Astrocyte (in vitro differentiated cells and primary cell): ENCODE measurements at places on chromosomes 4 and X.

GRCh38 chrX:8657883-8658282, 74.1 kb downstream of the ANOS1 start:
- DNase-seq: no peak

DNA sequence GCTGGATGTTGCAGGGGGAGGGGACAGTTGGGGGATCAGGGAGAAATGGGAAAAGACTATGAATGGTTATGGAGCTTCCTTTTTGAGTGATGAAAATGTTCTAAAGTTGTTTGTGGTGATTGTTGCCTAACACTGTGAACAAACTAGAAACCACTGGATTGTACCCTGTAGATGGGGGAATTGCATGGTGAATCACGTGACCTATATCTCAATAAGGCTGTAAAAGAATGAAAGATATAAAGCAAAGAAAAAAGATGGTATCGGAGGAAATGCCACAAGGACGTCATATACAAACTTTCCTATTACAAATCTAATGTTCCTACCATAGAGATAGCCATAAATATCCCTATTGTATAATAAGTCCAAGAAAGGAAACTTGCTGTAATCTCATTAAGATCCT, 20.6 kb upstream of the CT55 start:
- DNase-seq: no peak

- peak; percentile 88 for DNase-seq
Observed at GRCh38 chr4:183876268-183876934, 28.7 kb upstream of the STOX2 start.

DNA sequence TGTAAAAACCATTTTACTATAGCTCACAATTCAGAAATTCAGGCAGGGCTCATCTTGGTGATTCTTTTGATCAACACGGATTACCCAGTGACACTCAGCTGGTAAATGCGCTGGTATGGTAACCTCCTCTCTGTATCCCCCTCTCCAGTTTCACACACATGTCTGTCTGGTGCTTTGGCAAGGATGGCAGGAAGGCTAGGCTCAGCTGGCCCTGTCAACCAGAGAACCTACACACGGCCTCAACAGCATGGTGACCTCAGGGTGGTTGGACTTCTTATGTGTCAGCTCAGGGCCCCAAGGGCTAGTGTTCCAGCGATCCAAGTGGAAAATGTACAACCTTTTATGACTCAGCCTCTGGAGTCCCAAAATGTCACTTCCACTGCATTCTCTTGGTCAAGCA, 55.7 kb upstream of the EOLA2 start:
- DNase-seq: no peak

GRCh38 chrX:85620466-85620865, 241.0 kb upstream of the POF1B start:
- no peak for DNase-seq

- DNase-seq: no peak
Observed at GRCh38 chr4:153518637-153519389, 52.7 kb downstream of the TMEM131L start.

DNA sequence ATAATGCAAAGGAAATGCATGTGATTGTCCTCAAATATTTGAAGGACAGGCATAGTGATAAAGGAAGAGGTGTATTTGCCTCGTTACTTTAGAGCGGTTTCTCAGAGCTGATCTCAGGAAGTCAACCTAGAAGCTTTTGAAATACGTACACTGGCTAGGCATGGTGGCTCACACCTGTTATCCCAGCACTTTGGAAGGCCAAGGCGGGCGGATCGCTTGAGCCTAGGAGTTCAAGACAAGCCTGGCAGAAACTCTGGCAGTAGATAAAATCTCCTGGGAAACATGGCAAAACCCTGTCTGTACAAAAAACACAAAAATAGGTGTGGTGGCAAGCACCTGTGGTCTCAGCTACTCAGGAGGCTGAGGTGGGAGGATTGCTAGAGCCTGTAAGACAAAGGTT, 24.9 kb downstream of the SMARCAD1 start:
- no peak for DNase-seq

- DNase-seq: peak; percentile 88
Observed at GRCh38 chrX:87525771-87526229, 8.2 kb downstream of the KLHL4 start.

- DNase-seq: peak; percentile 25
Observed at GRCh38 chr4:148514041-148514440, 71.8 kb upstream of the NR3C2 start.

GRCh38 chr4:25059791-25060190, 29.0 kb upstream of the LGI2 start:
- DNase-seq: no peak

GRCh38 chr4:88109123-88109881, 49.1 kb downstream of the ABCG2 start:
- no peak for DNase-seq

- no peak for DNase-seq
Observed at GRCh38 chrX:129093706-129094105, 429.6 kb downstream of the SMARCA1 start.

DNA sequence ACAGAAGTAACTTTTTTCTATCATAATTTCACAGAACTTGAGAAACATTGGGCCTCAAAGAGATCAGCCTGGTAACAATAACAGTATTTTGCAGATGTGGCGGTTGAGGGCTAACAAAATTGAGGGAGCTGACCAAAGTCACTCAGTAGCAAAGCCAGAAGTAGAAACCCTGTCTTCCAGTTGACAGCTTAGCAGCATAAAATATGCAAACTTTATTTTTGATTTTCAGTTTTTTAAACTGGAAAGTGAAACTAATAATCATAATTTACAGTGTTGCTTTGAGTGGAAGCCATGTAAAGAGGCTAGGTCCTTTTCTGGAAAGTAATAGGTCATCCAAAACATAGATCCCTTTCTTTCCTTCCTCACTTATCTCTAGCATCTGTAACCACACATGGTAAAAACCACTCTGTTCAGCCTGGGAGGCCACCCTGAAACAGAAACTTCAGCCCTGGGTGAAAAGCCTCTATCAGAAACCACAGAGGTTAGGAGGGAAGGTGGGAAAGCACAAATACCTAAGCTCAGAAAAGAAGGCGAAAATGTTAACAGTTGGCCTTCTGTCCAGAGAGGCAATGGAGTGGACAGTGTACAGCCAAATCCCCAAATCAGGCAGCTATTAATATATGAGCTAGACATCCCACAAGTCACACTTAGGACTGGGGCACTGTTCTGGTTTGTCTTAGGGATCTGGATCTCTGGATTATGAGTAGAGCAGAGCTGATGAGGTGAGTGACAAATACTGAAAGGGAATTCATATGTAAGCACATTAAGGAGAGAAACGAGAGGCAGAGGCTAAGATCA, 61.1 kb upstream of the ARSJ start:
- DNase-seq: peak; percentile 63

GRCh38 chr4:70471897-70472296, at the start of gene MUC7:
Gene MUC7 (plus strand): TSS chr4:70472197. CDS start chr4:70474022, 1,825 bp downstream.
- no peak for DNase-seq

GRCh38 chr4:163846008-163846407, 351.5 kb downstream of the TMA16 start:
- DNase-seq: no peak

DNA sequence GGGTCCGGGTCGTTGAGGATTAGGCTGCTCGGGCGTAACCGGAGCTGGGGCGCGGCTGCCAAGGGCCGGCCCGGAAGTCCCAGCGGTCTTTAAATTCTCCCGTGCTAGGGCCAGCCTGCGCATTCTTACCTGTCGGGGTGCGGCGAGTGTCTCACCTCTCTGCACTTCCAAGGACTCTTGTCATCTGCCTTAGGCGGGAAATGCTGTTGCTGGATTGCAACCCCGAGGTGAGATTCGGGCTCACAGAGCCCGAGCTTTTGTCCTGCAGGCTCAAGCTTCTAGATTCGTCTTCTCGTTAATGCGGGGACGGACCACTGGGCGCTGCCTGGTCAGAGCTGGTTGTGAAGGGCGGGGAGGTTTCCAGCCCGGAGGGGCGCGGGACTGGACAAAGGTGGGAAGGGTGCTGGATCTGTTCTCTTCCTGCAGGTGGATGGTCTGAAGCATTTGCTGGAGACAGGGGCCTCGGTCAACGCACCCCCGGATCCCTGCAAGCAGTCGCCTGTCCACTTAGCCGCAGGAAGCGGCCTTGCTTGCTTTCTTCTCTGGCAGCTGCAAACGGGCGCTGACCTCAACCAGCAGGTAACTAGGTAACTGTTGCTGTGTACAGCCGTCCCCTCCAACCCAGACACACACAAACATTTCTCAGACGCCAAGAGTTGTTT, at the start of gene ANKRD37:
ANKRD37 (plus strand) TSS at position 118 of the 662 bp plus-strand sequence; CDS start at position 201, 83 bp downstream.
- DNase-seq: peak; percentile 38

GRCh38 chr4:5292101-5292500, 240.8 kb downstream of the STK32B start:
- DNase-seq: no peak
